ENCODE measurements at places on chromosomes 12 and 14. TPM values are rescaled to one million over a fixed set of nuclear protein-coding genes. Genes with fewer than 3 reads are reported as not detected.

DNA sequence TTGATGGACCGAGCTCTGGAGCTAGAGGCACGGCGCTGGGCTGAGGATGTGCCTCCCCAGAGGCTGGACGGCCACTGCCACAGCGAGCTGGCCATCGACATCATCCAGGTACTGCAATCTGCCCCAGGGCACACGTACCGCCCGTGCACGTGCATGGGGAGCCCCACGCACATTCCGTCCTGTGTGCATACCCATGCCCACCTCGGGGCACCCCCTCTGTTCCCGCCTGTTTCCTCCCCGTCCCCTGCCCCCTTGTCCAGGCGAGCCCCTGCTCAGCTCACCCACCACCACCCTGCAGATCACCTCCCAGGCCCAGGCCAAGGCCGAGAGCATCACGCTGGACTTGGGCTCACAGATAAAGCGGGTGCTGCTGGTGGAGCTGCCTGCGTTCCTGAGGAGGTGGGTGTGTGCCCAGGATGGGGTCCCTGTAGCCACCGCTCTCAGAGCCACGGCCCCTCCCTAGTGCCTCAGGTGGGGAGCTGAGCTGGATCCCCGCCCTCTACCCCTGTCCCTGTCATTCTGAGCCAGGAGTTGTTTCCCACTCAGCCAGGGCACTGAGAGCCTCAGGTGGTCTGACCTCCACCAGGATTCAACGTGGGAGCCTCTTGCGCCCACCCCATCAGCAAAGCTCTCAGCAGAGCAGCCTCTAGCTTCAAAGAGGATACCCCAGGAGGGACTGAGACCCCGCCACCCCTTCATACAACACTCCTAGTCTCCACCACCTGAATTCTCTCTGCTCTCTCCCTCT lies 6.9 kb downstream of the TNFAIP2 start:
- H3K36me3 ChIP-seq = peaks cover 26% of the 10 kb centered on the region
- no peaks in the 10 kb centered on the region for H3K27me3 ChIP-seq
- no peak for DNase-seq
- H3K4me3 ChIP-seq = no peak overlapping the region

DNA sequence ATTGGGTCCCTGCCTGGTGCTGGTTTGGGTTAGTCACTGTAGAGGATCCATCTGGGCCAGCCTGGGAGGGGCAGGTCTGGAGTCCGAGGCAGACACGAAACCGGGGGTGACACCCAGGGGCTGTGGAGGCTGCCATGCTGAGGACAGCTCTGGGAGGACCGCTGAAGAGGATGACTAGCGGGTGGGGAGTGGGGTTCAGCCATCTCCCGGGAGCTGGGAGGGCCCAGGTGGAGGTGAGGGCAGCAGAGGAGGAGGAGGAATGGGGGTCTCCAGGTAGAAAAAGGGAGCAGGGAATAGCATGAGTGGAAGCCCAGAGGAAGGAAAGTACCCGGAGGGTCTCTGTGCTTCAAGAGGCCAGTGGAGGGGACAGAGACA lies 4.0 kb upstream of the DIO3 start:
- H3K27ac ChIP-seq = no peak overlapping the region
- peaks cover 8% of the 10 kb centered on the region for H3K36me3 ChIP-seq
- H3K4me1 ChIP-seq = no peaks in the 10 kb centered on the region
- DNase-seq = no peak
- H3K27me3 ChIP-seq = peaks cover 57% of the 10 kb centered on the region
- no peak overlapping the region for H3K4me3 ChIP-seq

GRCh38 chr12:26748741-26749431 lies 84.1 kb downstream of the ITPR2 start:
- no peaks in the 10 kb centered on the region for H3K36me3 ChIP-seq
- peaks cover 33% of the 10 kb centered on the region for H3K4me1 ChIP-seq
- H3K4me3 ChIP-seq = no peak overlapping the region
- H3K27me3 ChIP-seq = no peaks in the 10 kb centered on the region

The NRIP2 gene
- 10.8 TPM for total RNA-seq

The NAV3 gene
- total RNA-seq = 40.9 TPM

Measured in spleen (tissue), 13 donors.